ENCODE measurements at places on chromosomes 5 and 9. TPM values are rescaled to one million over a fixed set of nuclear protein-coding genes. Genes with fewer than 3 reads are reported as not detected.

Gene SH3PXD2B
- 44.9 TPM for total RNA-seq

Gene SEMA6A
- 66.5 TPM for total RNA-seq

Gene TRIO
- 151 TPM for total RNA-seq

- peak; percentile 25 for DNase-seq
These were observed 29.0 kb upstream of the PAPPA start for GRCh38 chr9:116124472-116125040.

DNA sequence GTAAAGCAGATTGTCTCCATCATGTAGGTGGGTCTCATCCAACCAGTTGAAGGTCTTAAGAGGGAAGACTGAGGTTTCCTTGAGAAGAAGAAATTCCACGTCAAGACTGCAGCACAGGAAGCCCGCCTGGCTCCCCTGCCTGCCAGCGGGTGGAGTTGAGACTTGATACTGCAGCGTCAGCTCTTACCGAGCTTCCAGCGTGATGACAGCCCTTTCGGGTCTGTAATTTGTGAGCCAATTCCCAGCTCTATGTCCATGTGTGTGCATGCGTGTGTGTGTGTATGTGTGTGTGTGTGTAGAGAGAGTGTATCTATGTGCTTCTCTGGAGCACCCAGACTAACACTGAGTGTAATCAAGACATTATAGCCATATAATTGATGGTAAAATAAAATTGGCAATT lies 379.7 kb upstream of the IRX2 start:
- DNase-seq, result no peak

DNA sequence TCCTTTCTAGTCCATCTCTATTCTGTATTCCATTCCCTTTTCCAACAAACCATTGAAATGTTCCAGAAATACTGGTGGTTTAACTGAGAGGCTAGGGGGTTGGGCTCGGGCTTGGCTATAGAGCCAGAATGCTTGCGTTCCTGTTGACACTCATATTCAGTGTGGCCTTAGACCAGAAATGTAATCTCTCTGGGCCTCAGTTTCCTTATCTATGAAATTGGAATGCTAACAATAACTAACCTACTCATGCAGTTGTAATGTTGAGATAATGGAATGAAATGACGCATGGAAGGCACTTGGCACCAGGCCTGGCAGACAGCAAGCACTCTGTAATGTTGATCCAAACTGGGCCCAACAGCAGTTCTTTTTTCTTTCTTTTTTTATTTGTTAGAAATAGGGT lies 26.8 kb downstream of the JADE2 start:
- no peak for DNase-seq

DNA sequence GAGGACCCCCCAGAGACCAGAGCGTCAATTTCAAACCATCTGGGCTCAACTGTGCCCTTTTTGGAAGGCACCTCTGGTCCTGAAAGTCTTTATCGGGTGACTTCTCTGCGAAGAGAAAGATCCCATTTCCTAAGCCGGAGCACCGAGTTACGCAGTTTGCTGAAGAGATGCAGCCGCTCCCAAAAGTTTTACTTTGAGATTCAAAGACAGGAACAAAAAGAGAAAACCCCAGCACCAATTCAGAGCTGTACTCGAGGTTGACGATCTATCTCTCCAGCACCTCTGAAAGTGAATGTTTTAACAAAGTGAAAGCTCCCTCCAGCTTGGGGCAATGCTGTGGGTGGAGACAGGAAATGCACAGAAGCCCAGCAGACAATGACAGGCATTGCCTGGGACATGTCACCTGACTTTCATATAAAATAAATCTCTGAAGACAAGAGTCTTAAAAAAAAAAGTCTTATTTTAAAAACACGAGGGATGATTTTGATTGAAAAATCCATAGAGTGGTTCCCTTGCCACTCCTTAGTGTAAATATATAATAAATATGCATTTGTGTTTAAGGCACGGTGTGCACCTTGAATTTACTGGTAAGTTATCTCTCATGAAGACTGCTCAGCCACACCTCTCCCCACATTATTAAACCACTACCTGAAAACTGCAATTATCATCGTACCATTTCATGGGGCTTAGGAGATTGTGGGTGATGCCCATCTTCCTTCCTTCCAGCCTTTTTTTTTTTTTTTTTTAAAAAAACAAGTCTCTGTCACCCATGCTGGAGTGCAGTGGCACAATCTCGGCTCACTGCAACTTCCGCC lies 79.9 kb downstream of the FNBP1 start:
- no peak for DNase-seq

DNA sequence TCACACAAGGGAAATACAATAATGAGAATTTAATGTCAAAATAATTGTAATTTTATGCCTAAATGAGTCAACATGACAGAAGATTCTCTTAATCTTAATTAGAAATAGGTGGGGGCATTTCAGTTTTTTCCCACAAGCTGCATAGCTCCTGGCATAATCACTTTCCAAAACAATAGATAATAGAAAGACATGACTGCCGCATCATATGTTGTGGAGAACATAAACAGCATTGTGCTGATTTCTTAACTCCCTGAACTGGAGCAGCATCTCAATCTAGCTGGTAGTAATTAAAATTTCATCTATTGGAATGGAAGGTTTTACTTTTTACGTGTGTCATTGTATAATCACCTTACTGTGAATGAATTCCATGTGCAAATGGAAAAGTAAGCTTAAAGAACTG lies 112.1 kb downstream of the ST8SIA4 start:
- no peak for DNase-seq

DNA sequence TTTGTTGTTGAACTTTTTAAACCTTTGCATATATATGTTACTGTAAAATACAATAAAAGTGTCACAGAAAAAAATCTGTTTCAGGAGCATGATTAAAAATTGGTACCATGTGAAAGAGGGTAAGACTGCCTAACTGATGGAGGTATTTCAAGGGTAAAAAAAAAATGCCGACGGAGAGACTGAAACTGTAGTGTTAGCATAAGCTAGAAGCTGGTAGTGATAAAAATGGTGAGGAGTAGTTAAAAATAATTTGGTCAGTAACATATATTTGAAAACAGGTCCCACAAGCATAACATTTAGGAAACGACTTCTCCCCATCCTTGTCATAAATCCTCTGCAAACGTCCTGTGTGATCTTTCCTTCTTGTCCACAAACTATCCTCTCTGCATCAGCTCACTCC lies 64.7 kb downstream of the MEF2C start:
- DNase-seq, result no peak

DNA sequence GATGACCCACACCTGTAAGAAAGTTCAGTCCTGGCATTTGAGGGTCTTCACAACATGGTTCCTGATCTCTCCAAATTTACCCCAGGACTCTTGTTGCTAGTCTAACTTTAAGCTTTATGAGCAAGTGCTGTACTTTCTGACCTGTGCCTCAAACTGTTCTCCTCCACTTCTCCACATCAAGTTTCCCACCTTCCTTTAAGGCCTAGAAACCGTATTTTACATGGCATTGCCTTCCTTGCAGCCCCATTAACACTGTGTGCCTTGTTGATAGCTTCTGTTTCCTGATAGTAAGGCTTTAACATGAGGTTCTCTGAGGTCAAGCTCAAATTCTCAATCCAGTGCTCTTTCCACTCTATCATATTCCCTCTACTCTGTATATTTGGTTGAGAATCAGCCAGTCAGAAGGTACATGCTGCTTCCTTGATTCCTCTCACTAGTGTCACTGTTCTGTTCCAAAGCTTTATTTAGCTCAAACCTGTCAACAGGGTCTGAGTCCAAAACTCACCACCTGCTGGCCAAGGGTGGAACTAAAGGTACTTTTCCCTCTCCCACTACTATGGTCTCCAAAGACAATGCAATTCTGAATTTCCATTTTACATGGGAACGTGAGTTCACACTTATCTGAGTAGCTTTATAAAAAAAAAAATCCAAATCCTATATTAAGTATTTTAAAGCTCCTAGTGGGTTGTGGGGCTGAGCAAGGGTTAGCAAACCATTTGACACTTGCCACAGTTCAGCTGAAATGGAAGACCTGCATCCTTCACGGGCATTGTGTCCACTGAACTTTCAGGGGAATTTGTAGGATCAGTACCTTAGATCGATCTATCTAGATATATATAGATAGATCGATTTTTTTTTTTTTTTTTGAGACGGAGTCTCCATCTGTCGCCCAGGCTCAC lies 21.1 kb downstream of the VCP start:
- DNase-seq, result peak; percentile 28

DNA sequence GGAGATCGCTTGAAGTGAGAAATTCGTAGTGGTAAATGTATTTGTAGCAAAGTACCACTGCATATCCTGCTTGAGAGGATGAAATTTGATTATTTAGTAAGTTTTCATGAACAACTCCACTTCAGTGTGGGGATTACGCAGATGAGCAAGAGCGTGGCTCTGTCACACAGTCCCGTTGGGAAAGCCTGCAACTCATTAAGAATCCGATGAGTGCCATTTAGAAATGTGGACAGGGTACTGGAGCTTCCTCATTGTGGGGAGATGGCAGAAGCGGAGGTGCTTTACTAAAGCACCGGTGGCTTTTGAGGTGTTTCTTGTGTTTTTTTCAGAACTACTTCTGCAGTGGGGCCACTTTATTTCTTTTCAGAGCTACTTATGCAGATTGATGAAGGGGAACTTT lies 1.4 kb downstream of the TJP2 start:
- DNase-seq, result no peak

DNA sequence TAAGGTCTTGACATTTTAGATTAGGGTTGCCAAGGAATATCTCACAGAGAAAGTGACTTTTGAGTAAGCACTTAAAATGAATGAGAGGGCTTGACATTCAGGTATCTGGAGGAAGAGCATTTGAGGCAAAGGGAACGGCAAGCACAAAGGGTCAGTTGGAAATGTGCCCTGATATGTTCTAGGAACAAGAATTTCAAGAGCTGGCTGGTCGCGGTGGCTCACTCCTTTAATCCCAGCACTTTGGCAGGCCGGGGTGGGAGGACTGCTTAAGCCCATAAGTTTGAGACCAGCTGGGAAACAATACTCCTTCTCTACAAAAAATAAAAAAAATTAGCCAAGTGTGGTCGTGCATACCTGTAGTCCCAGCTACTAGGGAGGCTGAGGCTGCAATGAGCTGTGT lies 16.5 kb downstream of the KIAA1958 start:
- DNase-seq, result peak; percentile 62

DNA sequence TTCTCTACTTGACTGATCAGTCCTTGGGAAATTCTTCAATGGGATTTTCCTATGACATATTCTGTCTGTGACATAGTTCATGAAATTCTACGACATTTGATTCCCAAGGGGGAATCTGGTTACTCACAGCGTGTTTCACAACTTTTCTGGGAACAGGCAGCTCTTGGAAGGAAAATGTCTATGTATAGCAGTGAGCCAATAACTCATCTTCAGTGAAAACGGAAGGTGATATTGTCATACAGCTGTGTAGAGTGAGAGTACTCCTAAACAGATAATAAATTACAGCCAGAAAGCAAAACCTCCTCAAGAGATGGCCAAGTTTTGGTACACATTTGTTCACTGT lies 91.4 kb downstream of the C9orf152 start:
- no peak for DNase-seq

Data from upper lobe of left lung (tissue), 6 donors.